ENCODE measurements at places on chromosomes 12 and 14.

DNA sequence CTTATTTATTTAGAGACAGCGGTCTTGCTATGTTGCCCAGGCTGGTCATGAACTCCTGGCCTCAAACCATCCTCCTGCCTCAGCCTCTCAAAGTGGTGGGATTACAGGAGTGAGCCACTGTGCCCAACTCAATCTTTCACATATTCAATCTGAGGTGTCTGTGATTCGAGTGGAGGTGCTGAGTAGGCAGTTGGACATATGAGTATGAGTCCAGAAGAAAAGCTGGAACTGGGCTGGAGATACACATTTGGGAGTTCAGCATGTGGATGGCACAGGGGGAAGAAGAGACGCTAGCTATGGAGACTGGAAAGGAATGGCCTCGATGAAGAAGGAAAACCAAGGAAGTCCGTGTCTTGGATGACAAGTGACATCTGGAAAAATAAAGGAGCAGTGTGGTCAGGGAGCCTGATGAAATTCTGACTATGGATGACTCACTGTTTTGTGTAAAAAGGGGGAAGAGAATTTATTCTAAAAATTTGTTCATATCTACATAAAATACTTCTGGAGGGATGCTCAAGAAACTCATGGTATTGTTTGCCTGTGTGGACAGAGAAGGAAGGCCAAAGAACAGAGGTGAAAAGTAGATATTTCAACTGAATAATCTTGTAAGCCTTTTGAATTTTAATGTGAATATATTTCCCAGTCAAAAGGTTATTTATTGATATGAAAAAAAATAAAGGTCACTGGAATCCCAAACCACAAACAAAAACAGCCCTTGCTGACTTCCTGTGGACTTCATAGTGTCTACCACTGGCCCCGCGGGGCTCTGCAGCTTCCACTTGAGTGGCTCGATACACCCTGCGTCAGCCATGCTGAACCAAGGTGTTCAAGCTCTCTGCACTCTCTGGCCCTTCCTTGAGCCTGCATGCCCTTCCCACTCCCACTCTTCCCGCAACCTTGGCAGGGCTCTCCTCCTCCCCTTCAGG lies 8.9 kb upstream of the LTA4H start:
- no peak for DNase-seq

GRCh38 chr12:106425061-106425702 lies 67.6 kb downstream of the POLR3B start:
- no peak for DNase-seq

DNA sequence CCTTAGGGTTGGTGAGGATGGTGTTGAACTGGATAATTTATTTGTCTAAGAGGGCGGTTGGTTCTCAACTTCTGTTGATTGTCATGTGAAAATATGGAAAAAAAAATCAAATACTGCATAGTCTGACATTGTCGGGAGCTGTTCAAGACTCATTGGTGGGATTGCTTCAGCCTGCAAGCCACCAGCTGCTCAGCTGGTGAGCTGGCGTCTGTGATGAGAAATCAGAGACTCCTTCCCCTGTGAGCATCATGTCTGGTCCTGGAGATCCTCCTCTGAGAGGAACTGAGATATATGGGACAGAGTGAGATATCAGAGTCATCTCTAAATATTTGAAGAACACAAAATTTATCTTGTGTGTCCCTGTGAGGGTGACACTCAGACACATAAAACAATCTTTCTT lies 49.9 kb downstream of the TRIM9 start:
- DNase-seq: no peak

DNA sequence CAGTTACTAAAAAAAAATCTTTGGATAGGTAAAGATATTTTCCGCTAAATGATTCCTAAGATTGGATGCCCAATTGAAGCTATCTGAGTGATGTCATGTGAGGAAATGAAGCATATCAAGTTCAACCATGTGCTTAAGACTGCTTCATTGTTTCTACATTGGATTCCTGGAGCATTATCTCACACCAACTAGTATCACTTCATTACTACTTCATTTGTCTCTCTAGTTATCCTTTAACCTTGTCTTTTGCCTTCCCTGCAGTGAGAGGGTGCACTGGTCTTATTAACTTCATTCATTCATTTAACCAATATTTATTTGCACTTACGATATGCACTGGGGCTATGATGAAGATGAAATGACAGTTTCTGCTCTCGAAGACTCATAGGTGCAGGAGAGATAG lies 198.1 kb downstream of the SLC38A4 start:
- no peak for DNase-seq

GRCh38 chr12:10365696-10366405 lies 24.0 kb downstream of the KLRK1 start:
- no peak for DNase-seq

- no peak for DNase-seq
Measured at GRCh38 chr14:93564918-93565317, 134.2 kb downstream of the UNC79 start.

DNA sequence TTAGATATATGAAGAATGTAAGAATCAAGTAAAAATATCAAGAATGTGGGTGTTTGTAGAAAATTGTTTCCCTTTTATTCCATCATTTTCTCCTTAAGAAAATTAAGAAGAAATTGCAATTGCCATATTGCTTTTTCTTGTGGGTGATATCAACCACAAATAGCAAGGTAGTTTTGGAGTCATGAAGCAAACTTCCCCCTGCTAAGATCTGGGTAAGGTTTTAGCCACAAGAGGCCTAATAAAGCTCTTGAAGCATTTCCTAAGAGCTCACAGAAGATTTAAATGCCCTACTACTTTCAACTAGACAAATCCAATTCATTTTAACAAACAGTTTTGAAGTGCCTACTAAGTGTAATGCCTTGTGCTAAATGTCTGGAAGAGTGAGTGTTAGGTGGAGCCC lies 2.6 kb downstream of the GRIP1 start:
- DNase-seq: no peak

DNA sequence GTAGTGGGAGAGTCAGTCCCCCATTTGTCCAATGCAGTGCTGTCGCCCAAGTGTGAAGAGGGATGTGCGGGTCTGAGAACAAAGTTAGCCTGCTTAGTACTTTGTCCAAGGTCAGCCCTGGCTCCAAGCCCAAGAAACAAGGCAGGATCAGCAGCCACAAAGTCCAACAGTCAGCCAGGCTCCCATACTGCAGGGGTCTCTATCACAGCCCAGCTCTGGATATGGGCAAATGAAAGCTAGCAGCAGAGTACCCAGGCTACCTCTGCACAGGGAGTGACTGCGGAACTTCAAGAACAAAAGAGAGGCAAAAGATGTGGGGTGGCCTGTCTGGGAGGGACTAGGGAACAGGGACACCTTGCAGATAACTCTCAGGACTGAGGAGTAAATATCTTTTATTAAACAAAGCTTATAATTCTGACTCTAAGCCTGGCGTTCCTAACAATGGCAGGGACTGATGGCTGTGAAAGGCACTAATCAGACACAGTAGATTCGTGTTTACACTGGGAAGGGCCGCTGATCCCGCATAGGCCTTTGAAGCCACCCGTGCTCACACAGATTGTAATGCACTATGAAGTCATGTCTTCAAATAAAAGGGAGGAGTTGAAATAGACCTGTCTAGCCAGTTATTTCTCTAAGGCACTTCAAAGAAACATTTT lies 91.0 kb upstream of the EEA1 start:
- DNase-seq: no peak

- DNase-seq: no peak
Measured at GRCh38 chr12:132206046-132206434, 61.8 kb downstream of the NOC4L start.

DNA sequence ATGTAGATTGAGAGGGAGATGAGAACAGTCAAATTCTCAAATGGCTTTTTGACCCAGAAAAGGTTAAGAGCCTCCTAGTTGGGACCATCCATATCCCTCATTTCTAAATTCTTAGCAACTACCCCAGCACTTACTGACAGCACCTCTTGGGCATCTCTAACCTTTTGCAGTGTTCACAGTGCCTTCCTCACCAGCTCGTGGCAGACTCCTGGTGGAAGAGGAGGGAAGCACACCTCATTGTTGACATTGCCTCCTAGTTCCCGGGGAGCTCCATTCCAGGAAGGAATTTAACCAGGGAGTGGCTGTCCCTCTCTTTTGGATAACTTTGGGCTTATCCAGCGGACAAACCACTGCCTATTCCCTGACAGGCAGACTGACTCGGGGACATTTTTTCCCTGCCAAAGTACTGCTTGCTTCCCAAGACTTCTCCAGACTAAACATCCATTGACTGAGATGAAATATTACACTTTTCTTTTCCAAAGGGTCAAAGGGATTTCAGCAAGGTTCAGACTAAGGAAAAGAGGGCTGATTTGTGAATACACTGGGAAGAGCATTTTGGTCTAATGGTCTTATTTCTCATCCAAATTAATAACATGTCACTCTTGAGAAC lies 9.0 kb upstream of the OR6J1 start:
- peak; percentile 49 for DNase-seq

GRCh38 chr14:40204441-40205175 lies 772.4 kb upstream of the FBXO33 start:
- DNase-seq: no peak

DNA sequence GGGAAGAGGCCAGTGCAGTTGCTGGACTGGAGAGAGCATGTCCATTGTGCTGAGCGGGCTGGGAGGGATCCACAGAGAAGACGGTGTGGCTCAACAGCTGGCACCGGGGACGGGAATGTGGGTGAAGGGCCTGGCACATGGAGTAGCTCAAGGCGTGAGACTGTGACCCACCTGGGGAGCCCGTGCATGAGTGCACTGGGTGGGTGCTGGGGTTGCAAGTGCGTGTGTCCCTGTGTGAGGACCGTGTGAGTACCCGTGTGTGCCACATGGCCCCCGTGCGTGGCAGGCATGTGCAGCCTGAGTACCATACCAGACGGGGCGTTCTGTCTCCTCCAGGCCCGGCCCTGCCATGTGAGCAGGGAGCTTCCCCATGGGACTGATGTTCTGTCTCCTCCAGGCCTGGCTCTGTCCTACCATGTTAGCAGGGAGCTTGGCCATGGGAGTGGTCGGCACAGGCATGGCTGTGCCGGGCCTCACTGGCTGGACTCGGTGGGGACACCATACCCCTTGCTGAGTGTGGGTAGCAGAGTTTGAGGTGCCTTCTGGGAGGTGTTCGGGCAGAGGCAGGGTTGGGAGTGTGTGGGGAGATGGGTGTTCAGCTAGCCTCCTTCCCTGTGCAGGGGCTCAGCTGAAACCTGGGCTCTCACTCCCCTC lies 234.4 kb downstream of the TMEM121 start:
- no peak for DNase-seq

DNA sequence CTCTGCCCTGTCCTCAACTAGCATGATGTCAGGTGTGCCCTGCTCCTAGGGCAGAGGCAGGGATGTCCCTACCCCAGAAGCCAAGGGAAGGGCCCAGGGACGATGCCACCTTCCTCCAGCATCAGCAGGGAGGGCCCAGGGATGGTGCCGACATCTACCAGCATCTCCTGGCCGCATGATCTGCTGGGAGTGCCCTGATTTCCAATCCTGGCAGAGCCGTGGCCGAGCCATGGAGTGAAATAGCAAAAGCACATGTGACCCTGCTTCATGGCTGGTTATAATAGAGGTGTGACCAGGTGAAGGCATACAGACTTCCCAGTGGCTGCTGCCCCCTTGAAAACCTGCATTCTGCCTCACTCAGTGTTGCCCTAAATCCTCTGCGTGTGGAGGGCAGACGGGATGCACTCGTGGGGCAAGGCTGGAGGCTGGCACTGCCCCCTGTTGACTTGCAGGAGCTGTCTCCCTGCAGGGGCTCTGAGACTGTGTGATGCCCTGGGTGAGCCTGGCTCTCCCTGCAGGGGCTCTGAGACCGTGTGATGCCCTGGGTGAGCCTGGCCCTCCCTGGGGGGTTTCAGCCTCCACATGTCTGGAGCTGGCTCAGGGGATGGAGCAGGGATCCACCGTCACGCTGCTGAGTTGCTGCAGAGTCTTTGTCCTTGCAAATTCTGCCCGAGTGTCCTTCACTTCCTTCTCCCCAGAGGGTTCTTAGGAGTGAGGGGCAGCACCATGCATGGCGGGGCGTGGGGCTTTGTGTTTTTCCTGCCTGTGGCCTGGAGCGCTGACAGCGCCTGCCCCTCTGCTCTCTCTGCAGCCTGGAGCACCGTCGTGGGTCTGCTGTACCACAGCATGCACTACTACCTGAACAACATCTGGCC lies 51.7 kb downstream of the ADGRD1 start:
- no peak for DNase-seq

GRCh38 chr14:59213368-59214315 lies 25.2 kb downstream of the DAAM1 start:
- DNase-seq: peak; percentile 52

GRCh38 chr12:95083471-95083870 lies 10.1 kb upstream of the NR2C1 start:
- no peak for DNase-seq

GRCh38 chr12:68290126-68290525 lies 36.7 kb upstream of the IL22 start:
- DNase-seq: no peak

DNA sequence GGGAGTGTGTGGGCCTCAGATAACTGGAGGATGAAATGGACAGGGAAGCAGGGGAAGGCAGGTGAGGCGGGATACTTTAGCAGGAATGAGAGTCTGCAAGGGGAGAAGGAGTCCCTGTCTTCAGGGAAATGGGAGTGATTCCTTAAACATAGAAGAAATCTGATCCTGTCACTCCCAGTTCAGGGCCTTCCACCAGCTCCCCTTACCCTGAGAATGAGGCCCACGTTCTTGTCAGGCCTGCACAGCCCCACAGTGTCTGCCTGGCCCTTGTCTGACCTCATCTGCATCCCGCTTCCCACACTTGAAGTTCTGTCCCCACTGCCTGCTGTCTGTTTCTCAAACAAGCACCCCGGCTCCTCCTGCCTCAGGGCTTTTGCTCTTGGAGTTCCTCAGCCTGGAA lies 12.6 kb upstream of the LRP1-AS start:
- no peak for DNase-seq

DNA sequence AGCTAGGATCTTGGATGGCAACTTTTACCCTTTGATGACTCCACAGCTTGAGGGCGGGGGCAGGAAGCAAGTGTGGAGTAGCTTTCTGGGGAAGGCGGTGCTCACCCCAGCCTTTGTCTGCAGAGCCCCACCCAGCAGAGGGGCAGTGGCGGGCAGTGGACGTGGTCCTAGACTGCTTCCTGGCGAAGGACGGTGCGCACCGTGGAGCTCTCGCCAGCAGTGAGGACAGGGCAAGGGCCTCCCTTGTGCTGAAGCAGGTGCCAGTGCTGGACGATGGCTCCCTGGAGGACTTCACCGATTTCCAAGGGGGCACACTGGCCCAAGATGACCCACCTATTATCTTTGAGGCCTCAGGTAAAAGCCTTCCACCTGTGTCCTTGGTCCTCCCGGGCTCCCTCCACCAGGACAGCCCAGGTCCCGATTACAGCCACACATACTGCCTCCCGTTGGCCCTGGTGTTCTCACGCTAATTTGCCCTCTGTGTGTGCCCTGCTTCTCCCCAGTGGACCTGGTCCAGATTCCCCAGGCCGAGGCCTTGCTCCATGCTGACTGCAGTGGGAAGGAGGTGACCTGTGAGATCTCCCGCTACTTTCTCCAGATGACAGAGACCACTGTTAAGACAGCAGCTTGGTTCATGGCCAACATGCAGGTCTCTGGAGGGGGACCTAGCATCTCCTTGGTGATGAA lies 1.2 kb downstream of the TAPBPL start:
- no peak for DNase-seq

All from NCI-H1417 (cell line).